ENCODE measurements at places on chromosomes 7 and 10. TPM values are rescaled to one million over a fixed set of nuclear protein-coding genes. Genes with fewer than 3 reads are reported as not detected.

Gene TNS3
- 74.7 TPM for total RNA-seq

Gene FAM25C
- not detected for total RNA-seq

Gene SVOPL
- not detected for total RNA-seq

Gene ACTL6B
- not detected for total RNA-seq

Gene ANXA7
- total RNA-seq, result 113 TPM

Gene LRRC4
- total RNA-seq, result not detected

Gene CLRN3
- total RNA-seq, result not detected

Gene CLIP2
- total RNA-seq, result 14.9 TPM

Gene SNX10
- 4.9 TPM for total RNA-seq

Gene OLAH
- 1.0 TPM for total RNA-seq

Gene TEX36
- total RNA-seq, result not detected

Gene TDRD1
- total RNA-seq, result not detected
